ENCODE measurements at places on chromosomes 6 and 20. TPM values are rescaled to one million over a fixed set of nuclear protein-coding genes. Genes with fewer than 3 reads are reported as not detected.

Gene DAAM2
- not detected for total RNA-seq

Gene SMOC2
- total RNA-seq, result not detected

- DNase-seq, result no peak
Measured at GRCh38 chr20:61437280-61438206, 185.5 kb downstream of the CDH4 start.

Gene RGS17
- total RNA-seq, result not detected

DNA sequence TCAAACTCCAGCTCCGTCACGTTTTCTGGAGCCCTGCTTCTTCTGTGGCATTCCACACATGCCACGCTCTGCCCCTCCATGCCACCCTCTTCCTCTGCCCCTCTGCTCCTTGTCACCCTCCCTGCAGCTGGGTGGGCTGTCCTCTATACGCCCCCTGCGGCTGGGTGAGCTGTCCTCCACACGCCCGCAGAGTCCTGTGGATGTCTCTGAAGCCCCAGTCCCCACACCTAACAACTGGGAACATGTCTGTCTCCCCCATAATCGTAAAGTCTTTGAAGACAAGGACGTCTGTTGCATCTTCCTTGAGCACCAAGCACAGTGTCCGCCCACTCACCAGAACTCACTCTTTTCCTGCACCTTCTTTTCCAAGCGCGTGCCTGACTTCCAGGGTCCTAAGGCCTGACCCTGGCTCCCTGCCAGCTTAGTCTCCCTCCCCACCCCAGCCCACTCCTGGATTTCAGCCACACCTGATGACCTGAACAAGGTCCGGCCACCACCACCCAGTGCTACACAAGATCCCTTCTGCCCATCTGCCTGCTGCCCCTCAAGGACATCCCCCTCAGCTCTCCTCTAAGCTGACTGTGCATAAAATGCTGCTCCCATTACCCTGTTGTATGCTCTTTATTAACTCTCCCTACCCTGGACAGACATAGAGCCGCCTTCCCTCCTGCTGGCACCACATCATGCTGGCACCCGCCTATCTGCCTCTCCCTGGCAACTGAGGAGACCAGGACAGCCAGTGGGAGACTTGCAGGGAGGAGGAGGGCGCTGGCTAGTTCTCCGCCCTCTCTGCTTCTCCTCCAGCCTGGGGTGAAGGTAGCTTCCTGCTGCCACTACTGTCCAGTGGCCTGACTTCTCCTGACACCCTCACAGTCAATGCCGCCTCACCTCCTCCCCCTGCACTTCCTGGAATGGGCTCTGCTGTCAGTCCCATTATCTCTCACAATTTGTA is 10.7 kb upstream of the PRR18 start:
- DNase-seq, result no peak

DNA sequence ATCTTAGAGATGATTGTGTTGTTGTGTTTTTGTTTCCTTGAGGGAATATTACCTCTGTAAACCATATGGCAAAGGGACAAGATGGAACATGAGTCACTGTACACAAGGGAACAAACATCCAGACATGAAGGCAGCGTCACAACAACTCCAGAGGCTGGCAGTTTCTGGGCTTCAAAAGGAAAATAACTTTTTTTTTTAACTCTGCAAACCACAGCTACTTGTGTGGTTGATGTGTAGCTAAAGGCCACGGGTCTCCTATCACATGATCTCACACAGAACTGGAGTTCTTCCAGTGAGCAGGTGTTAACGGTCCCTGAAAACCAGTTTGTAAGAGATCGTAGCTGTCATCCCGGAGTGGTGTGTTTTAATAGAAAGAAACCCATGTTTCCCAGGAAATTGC is 33.2 kb upstream of the HBS1L start:
- peak; percentile 39 for DNase-seq

DNA sequence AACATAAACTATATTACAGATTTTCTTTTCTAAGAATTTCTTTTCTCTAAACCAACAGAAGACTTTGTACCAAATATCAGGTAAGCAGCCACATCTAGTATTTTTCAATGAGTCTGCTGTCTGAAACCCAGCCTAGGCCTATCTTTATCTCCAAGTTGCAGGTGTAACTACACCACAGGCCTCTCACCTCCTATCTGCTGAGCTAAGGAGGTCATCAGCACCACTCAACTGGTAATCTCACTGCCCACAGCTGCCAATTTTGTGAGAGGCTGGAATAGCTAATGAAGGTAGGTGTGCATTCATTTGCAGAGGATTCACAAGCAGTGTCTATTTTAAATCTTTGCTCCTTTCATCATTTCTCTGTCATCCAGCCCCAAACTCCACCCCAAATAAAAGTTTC is 584.8 kb downstream of the HDGFL1 start:
- DNase-seq, result no peak

GRCh38 chr6:52125139-52125538 is 37.7 kb upstream of the PKHD1 start:
- no peak for DNase-seq

GRCh38 chr6:42314571-42315258 is 97.1 kb upstream of the MRPS10 start:
- DNase-seq, result no peak

DNA sequence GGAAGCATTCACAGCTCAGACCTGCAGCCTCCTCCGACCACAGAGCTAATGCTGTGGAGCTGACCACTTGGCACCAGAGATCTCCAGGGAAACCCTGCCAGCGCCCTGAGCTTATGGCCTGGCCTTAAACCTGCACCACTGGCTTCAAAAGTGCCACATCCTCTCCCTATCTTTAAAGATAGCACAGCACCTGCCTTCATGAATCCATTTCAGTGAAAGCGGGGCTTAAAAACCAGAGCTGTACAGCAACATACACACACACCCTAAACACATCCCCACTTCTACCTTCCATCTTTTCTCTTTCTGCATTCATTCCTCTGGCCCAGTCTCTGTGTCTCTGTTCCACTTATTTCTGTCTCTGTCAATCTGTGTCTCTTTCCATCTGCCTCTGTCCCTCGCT is 59.8 kb upstream of the CCDC167 start:
- no peak for DNase-seq

- DNase-seq, result peak; percentile 93
Measured at GRCh38 chr6:154733183-154733625, at the start of gene SCAF8. TSS of gene SCAF8 (plus strand) at chr6:154733416. CDS start at chr6:154733901, 485 bp downstream.

GRCh38 chr6:134983823-134984222 is 33.9 kb upstream of the ALDH8A1 start:
- DNase-seq, result no peak

Gene C6orf52
- 4.4 TPM for total RNA-seq

Gene KATNA1
- 27.2 TPM for total RNA-seq

DNA sequence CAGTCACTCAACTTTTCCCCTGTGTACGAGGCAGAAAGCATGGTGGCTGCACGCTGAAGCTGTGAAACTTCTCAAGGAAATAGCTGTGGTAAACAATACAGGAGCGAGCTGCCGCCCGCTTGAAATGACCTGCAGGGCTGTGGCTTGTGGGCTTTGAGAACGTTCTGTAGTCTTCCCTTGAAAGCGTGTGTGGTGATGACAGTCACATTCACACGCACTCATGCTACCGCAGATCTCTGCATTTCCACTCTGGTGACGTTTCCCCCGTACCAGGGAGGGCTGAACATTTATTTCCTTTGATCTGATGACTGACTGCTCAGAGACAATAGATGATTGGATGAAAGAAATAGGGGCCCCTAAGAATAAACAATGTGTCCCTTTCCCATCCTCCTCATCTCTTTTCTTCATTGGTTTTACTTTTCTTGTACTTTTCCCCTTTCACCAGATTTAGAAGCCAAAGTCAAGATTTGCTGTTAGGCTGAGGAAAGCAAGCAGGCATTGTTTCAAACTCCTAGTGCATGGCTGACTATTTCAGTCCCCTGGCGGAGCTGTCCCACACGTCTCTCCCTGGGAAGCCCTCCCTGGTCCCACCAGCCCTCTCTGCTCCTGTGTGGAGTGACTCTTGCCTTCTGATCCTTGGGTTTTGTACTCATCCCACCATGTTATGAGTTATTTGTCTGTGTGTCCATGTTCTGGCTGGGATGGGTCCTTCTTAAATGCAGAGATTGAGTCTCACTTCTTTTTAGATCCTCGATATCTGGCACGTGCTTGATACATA is 3.9 kb downstream of the SYTL3 start:
- DNase-seq, result peak; percentile 89

Gene STX16
- total RNA-seq, result 154 TPM
